IMR-90 (cell line): ENCODE measurements at places on chromosomes 4 and X. TPM values are rescaled to one million over a fixed set of nuclear protein-coding genes. Genes with fewer than 3 reads are reported as not detected.

DNA sequence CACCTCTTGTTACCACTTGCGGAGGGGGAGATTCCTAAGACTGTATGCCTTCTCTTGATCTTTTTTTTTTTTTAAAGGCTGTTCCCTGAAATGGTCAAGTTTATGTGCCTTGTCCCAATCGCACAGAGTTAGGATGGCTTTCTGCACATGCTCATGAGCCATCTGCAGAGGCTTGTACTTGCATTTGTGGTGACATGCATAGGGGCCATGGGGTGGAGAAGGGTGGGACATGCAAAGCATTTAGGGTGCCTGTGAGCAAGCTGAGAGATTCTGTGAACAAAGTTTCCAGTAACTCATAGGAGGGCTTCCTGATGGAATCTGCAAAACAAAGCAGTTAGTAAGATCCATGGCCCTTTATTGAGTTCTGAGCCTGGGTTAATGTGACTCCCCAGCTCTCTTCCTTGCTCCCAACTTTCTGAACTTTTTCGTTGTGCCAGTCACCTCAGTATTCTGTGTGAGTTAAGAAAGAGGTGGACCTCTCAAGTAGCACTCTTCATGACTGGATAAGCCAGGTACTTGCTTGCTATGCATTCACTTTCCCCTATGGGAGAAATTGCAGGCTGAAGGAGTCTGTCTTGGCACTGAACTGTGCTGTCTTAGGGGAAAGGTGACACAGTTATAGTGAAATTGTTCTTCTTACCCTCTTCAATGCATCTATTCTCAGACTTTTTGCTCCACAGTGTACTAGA, 37.9 kb upstream of the DHX15 start:
- DNase-seq, result no peak

DNA sequence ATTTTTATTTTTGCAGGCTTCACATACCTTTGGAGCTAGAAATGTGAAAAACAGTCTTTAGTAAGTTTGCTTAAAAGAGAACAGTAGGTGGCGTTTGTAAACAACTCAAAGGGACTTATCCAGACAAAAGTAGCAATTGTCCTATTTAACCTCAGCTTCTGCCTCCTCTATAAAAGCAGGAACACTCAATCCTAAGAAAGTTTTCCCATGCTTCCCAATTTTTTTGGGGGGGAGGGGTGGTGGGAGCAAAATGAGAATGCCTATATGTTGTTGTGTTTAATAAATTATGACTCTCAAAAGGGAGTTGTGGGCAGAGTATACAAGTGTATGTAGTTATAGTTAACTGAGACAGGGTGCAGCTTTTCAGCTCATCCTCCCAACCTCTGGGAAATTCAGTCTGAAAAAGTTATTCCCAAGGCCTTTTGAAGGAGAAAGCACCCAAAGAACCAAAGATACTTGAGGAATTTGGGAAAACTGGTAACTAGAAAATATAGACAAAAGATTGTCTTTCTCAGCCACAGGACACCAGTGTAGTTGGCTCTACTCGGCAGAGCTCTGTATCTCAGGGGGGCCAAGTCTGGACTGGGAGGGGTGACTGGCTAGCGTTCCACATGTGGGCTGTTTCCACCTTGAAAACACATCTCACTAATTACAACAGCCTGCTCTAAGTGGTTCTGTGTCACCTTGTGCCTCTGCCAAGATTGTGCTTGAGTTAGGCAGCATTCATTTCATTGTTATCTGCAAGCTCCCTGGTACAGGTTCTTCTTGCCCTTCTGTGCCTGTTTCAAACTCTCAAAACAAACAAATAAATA, 2.8 kb downstream of the SFRP2 start:
- peak; percentile 14 for DNase-seq

- no peak for DNase-seq
Measured at GRCh38 chr4:41361794-41362526, 105.2 kb downstream of the UCHL1 start.

DNA sequence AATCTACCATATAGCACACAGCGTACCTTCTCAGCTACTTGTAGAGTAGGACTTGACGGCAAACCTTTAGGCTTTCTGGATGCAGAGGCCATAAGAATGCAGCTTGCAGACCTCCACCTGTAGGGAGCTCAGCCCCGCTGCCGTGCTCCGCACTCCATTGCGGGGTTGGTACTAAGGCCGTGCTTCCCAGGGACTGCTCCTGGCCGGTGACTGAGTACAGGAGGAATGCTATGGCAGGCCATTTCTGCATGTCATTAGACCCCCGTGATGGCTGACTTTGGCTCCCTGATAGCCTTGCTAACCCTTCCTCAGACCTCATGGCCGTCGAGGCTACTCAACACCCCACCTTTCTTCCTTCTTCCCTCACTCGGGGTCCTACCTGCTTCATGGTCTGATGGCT, 26.4 kb downstream of the TIGD2 start:
- DNase-seq, result no peak

DNA sequence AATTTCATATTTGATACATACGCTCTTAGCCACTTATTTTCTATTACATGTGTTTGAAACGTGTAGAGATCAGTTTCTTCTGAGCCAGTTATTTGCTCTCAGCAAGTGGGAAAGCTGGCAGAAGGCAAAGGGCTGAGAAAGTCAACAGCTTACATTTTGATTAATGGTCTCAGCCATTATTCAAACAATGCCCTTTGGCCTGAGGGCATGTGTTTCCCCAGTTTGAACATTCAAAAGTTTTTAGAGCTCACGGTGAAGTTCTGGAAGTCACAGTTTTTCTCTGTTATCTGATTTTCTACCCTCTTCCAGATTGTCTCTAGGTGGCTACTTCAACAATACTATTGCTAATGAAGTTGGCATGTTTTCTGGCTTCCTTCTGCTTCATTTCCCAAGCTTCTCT, 591.8 kb upstream of the CPEB2 start:
- no peak for DNase-seq

DNA sequence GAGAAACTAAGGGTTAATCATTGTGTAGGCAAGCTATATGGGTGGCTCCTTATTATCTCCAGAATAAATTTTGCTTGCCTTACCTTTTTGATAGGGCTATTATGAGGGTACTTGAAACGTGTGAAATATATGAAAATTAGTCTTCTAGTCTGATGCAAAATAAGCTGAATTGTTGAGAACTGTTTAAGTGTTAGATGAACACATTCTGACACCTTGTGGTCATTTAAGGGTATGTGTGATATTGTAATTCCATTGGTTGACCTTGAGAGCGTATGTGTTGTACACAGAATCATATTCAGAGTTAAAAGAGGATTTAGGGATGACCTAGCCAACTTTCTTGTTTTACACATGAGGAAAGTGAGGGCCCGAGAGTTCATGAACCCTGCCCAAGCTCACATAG, 44.6 kb upstream of the LINC00632 start:
- peak; percentile 18 for DNase-seq

GRCh38 chr4:183611210-183611830, 47.7 kb downstream of the RWDD4 start:
- DNase-seq, result no peak

The ARAP2 gene
- total RNA-seq, result 1.7 and 1.8 TPM in 2 replicates

The STOX2 gene
- 4.4 and 5.4 TPM in 2 replicates for total RNA-seq

The TRIM2 gene
- total RNA-seq, result 52.2 and 64.2 TPM in 2 replicates

The IBSP gene
- not detected in 2 replicates for total RNA-seq
